Thymus (tissue), 14 donors: ENCODE measurements at places on chromosomes 5 and 9. TPM values are rescaled to one million over a fixed set of nuclear protein-coding genes. Genes with fewer than 3 reads are reported as not detected.

ZMYND19 gene
- polyA plus RNA-seq: 20.7 TPM

SHROOM1 gene
- 6.2 TPM for polyA plus RNA-seq

GRCh38 chr5:153702265-153702664 is 211.8 kb downstream of the GRIA1 start:
- no peak for DNase-seq
- H3K4me1 ChIP-seq: no peaks in the 10 kb centered on the region
- H3K27me3 ChIP-seq: no peaks in the 10 kb centered on the region
- no peak overlapping the region for H3K27ac ChIP-seq
- H3K4me3 ChIP-seq: no peak overlapping the region

- no peak overlapping the region for H3K27ac ChIP-seq
- H3K36me3 ChIP-seq: no peaks in the 10 kb centered on the region
- H3K4me3 ChIP-seq: no peak overlapping the region
- no peaks in the 10 kb centered on the region for H3K4me1 ChIP-seq
These were observed 124.8 kb upstream of the PTCH1 start for GRCh38 chr9:95641586-95641985.

GRCh38 chr5:120239086-120239485 is 225.0 kb upstream of the PRR16 start:
- no peaks in the 10 kb centered on the region for H3K27me3 ChIP-seq
- DNase-seq: no peak
- H3K4me1 ChIP-seq: no peaks in the 10 kb centered on the region
- no peak overlapping the region for H3K4me3 ChIP-seq
- no peak overlapping the region for H3K27ac ChIP-seq

LURAP1L gene
- polyA plus RNA-seq: 6.8 TPM

- H3K27ac ChIP-seq: no peak overlapping the region
- H3K4me3 ChIP-seq: no peak overlapping the region
- H3K4me1 ChIP-seq: no peaks in the 10 kb centered on the region
- H3K36me3 ChIP-seq: no peaks in the 10 kb centered on the region
- no peaks in the 10 kb centered on the region for H3K27me3 ChIP-seq
These were observed 151.7 kb downstream of the TTC39B start for GRCh38 chr9:15155323-15155722.

- H3K4me3 ChIP-seq: no peak overlapping the region
- DNase-seq: no peak
- no peak overlapping the region for H3K27ac ChIP-seq
- no peaks in the 10 kb centered on the region for H3K27me3 ChIP-seq
- H3K4me1 ChIP-seq: no peaks in the 10 kb centered on the region
These were observed 482.9 kb upstream of the KIF2A start for GRCh38 chr5:61823065-61823464.

- no peak overlapping the region for H3K27ac ChIP-seq
- DNase-seq: no peak
- H3K27me3 ChIP-seq: no peaks in the 10 kb centered on the region
- H3K36me3 ChIP-seq: no peaks in the 10 kb centered on the region
These were observed 23.5 kb downstream of the KLF9 start for GRCh38 chr9:70390933-70391341.

FRMD3 gene
- polyA plus RNA-seq: 1.3 TPM

DNA sequence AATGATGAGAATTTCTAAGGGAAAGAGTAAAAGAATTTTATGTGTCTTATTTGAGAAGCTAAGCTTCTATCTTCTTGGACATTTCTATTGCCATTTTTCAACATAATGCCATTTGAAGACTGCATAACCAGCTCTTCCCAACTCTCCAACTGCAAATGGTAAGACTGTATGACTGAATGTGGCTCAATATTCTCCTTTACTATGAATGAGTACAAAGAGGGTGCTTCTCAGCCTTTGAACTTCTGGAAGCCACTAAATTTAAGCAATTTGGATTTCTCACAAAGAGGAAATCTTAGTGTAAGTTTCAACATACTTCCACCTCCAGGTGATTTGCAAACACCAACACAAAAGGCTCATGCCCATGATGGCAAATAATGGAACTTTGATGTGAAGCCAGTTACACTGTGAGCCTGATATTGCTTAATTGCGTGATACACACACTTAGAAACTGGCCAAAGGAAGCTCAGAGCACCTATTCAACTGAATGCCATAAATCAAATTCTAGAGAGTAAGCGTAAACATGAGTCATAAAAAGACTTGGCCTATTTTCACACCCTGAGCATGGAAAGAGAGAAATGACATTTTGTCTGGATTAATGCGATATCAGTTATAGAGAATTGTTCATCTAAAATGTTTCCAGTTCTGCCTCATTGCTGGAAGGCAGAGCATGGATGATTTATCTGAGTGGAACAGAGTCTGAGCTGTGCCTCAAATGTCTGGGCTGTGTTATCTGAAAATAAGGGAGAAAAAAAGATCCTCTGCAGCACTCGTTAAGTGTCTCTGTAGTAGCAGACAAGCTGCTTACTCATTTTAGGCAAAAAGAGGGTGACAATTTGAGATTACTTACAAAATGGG is 145.3 kb downstream of the PLK2 start:
- H3K36me3 ChIP-seq: no peaks in the 10 kb centered on the region
- DNase-seq: no peak
- no peak overlapping the region for H3K27ac ChIP-seq
- no peaks in the 10 kb centered on the region for H3K27me3 ChIP-seq
- no peaks in the 10 kb centered on the region for H3K4me1 ChIP-seq

RNF183 gene
- 0.46 TPM for polyA plus RNA-seq

GRCh38 chr5:123701511-123702200 is 189.7 kb downstream of the CSNK1G3 start:
- no peaks in the 10 kb centered on the region for H3K4me1 ChIP-seq
- no peak overlapping the region for H3K4me3 ChIP-seq
- no peaks in the 10 kb centered on the region for H3K36me3 ChIP-seq
- DNase-seq: no peak

- H3K4me1 ChIP-seq: no peaks in the 10 kb centered on the region
- DNase-seq: no peak
- no peak overlapping the region for H3K27ac ChIP-seq
- H3K27me3 ChIP-seq: no peaks in the 10 kb centered on the region
- H3K36me3 ChIP-seq: peaks cover 10% of the 10 kb centered on the region
These were observed 59.7 kb upstream of the SUSD1 start for GRCh38 chr9:112234779-112235178.

HTR1A gene
- not detected for polyA plus RNA-seq

GRCh38 chr9:131740898-131741297 is 1.0 kb upstream of the RAPGEF1 start:
- H3K4me3 ChIP-seq: no peak overlapping the region

NFIB gene
- 12.4 TPM for polyA plus RNA-seq

DNA sequence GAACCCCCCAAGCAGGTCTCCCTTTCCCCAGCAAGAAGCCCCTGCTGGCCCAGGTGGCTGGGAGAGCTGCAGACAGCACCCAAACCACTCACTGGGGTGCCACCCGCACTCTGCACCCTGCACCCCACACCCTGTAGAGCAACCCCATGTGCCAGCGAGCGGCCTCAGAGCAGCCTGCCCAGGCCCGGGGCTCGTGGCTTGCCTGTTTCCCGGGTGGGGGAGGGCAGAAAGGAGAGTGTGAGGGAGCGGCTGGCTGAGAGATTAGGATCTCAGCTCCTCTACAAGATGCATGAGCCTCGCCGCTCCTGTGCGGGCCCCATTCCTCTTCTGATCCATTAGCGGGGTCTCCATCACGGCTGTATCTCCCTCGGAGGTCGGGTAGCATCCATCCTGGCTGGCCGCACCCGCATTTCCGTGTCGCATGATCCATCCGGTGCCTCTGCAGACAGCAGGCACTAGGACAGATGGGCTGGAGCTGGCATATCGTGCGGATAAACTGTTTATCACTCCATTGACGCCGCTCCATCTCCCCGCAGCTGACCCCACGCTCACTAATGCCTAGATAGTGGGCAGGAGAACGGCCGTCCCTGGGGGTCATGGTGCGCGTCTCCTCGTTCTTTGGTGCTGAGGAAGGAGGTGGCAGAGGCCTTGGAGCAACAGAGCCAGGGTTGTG is 54.4 kb downstream of the MRPL36 start:
- DNase-seq: no peak
- H3K4me3 ChIP-seq: no peak overlapping the region
- no peaks in the 10 kb centered on the region for H3K27me3 ChIP-seq
- H3K4me1 ChIP-seq: no peaks in the 10 kb centered on the region

DNA sequence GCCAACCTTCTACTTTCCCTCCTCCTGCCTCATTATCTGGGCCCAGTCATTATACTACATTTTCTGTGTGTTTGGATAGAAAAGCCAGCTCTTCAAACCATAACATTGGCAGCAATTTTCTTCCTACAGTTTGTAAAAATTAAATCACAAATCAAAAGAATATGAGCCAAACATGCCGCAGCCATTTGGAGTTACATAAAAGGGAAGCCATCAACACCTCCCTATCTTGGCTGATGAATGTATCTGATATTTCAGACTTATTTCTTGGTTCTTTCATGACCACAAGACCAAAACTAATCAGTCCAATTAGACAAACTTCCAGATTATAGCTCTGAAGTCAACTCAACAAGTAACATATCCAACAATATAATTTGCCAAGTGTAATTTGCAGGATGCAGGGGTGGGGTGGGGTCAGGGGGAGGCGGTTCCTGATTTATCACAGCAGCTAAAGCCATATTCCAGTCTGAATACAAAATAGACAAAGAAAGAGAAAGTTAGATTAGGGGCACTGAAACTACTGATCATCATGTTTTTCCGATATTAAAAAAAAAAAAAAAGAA is 89.4 kb upstream of the CNTLN start:
- no peak overlapping the region for H3K4me3 ChIP-seq
- H3K27ac ChIP-seq: no peak overlapping the region
- no peaks in the 10 kb centered on the region for H3K36me3 ChIP-seq
- H3K27me3 ChIP-seq: no peaks in the 10 kb centered on the region
- H3K4me1 ChIP-seq: no peaks in the 10 kb centered on the region

DNA sequence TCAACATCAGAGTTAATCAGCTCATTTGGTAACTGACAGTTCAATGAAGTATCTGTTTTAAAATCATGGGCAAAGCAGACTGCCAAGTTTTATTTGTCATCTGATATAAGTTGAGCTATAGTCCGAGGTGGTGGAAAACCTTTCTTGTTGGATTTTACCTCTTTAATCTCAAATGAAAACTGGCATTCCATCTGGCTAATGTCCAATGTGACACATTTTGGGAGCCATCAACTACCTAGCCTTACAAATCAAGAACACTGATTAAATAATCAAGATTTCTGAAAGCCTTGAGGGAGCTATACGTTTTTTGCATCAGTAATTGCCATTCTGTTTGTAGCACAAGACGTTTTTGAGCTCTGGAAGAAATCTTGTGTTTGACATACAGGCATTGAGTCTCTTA is 1380.5 kb upstream of the WWC1 start:
- no peak overlapping the region for H3K4me3 ChIP-seq
- no peaks in the 10 kb centered on the region for H3K36me3 ChIP-seq
- H3K4me1 ChIP-seq: no peaks in the 10 kb centered on the region
- H3K27ac ChIP-seq: no peak overlapping the region
- DNase-seq: no peak

TAS2R1 gene
- polyA plus RNA-seq: 0.05 TPM

DNA sequence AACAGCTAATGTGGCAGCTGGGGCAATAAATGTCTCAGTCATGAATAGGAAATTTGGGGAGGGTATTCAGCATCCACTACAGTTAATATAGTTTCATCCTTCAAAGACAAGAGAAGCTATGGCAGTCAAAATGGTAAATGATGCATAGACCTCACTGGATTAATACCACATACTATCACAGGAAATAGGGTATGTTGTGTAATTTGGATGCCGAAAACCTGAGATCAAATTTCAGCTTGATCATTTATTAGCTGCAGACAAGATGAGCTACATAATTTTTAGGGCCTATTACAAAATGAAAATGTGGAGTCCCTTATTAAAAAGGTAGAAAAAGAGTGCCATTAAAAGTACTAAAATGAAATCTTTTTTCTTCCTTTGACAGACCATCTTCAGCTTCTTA is 112.6 kb upstream of the MTAP start:
- no peak overlapping the region for H3K27ac ChIP-seq
- DNase-seq: no peak
- no peak overlapping the region for H3K4me3 ChIP-seq
- no peaks in the 10 kb centered on the region for H3K36me3 ChIP-seq
- H3K27me3 ChIP-seq: no peaks in the 10 kb centered on the region
- H3K4me1 ChIP-seq: no peaks in the 10 kb centered on the region

GRCh38 chr5:37703841-37704241 is 136.0 kb downstream of the GDNF start:
- DNase-seq: no peak
- no peak overlapping the region for H3K4me3 ChIP-seq
- H3K27me3 ChIP-seq: no peaks in the 10 kb centered on the region
- H3K27ac ChIP-seq: no peak overlapping the region
- peaks cover 3% of the 10 kb centered on the region for H3K36me3 ChIP-seq

DNA sequence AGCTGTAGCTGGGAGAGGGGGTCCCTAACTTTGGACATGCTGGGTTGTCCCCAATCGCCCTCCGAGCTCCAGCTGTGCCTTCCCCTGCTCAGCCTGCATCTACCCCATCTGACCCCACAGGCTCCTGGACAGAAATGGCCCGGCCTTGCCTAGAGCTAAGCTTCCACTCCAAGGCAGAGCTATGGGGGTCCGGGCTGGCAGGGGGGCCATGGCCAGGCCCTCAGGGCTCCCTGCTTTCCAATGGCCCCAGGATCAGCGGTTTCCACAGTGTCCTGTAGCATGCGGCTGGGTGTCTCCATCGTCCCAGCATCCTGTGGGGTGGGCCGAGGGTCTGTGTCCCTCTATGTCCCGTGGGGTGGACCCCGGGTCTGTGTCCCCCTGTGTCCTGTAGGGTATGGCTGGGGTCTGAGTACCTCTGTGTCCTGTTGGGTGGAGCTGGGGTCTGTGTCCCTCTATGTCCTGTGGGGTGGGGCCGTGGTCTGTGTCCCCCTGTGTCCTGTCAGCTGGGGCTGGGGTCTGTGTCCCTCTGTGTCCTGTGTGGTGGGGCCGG is 130.6 kb downstream of the RXRA start:
- no peak for DNase-seq
- peak overlapping the region; percentile 45 for H3K4me3 ChIP-seq
- H3K27me3 ChIP-seq: no peaks in the 10 kb centered on the region
- peak overlapping the region; percentile 84 for H3K27ac ChIP-seq
- no peaks in the 10 kb centered on the region for H3K36me3 ChIP-seq

DNA sequence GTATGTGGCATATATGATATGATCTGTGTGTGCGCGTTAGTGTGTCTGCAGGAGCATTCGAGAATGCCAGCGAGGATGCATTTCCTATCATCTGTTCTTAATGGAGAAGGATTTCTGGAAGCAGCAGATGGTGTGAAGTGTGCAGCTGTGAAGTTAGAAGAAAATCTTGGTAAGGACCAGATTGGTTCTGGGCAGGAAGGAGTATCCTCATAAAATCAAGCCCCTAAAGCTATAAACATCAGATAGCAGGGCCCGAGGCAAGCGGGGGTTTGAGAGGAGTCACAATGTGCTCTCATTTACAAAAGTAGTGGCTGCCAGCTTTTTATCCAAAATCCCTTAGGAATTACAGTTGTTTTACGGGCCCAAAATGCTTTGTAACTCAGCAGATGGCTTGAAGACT is 40.0 kb downstream of the DAPK1 start:
- H3K36me3 ChIP-seq: peaks cover 5% of the 10 kb centered on the region
- H3K4me3 ChIP-seq: no peak overlapping the region
- no peaks in the 10 kb centered on the region for H3K27me3 ChIP-seq
- H3K27ac ChIP-seq: peak overlapping the region; percentile 45

GRCh38 chr5:135135530-135136226 is 101.7 kb upstream of the PITX1 start:
- no peak overlapping the region for H3K27ac ChIP-seq
- no peak overlapping the region for H3K4me3 ChIP-seq
- peaks cover 25% of the 10 kb centered on the region for H3K27me3 ChIP-seq
- H3K4me1 ChIP-seq: no peaks in the 10 kb centered on the region

- H3K4me3 ChIP-seq: no peak overlapping the region
- no peaks in the 10 kb centered on the region for H3K36me3 ChIP-seq
These were observed 50.2 kb upstream of the SAP30L start for GRCh38 chr5:154395407-154396106.
